Cerebellum (tissue), 4 donors: ENCODE measurements at places on chromosomes 6 and 20. TPM values are rescaled to one million over a fixed set of nuclear protein-coding genes. Genes with fewer than 3 reads are reported as not detected.

The SLC25A27 gene
- 49.0 TPM for total RNA-seq

DNA sequence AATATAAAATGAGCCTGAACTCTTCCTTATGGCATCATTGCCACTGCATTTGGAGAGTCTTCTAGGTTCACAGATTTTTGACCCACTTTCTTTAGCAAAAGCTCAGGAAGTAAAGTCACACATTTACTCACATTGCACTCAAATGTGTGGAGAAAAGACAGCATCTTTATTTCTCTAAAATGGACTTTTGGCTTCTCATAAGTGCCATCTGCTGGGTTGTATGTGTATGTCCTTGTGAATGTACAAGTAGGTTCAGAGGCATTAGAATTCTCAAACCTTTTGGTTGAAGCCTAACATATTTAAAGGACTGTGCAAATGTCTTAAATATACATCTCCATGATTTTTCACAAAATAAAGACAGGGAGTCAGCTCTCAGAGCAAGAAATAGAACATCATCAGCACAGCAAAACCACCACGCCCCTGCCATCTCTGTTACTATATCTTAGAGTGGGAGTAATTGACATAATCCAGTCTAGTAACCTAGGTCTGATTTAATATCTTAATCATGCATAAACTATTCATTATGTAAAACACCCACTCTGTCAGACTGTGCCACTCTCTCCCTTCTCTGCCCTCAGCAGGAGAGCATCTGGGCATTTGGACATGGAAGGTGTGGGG, 42.2 kb upstream of the SPTLC3 start:
- DNase-seq = peak; percentile 19

The NOX3 gene
- not detected for total RNA-seq

The ZNFX1 gene
- total RNA-seq = 12.8 TPM

The KHDRBS2 gene
- 35.1 TPM for total RNA-seq

DNA sequence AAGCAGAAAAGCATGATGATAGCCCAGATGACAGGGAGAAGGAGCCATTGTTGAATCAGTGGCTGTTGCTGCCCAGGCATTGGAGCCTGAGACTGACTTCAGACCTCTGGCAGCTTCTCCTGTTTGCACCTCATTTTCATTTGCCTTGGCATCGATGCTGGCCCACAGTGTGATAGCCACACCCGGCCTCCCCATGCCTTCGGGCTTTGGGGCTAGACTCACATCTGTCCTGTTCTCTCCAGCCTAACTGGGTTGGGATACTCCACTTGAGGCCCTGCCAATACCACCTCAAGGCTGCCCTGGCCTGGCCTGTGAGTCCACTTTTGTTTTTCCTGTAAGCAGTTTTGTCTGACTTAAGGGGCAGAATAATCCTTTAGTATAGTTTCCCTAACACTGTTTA, 140.4 kb downstream of the UST start:
- no peak for DNase-seq

The PACRG gene
- 7.2 TPM for total RNA-seq
